Naive thymus-derived CD4-positive, alpha-beta T cell (primary cell): ENCODE measurements at places on chromosomes 11 and 22.

GRCh38 chr22:48858121-48858520 lies 969.6 kb downstream of the BRD1 start:
- no peak for DNase-seq

DNA sequence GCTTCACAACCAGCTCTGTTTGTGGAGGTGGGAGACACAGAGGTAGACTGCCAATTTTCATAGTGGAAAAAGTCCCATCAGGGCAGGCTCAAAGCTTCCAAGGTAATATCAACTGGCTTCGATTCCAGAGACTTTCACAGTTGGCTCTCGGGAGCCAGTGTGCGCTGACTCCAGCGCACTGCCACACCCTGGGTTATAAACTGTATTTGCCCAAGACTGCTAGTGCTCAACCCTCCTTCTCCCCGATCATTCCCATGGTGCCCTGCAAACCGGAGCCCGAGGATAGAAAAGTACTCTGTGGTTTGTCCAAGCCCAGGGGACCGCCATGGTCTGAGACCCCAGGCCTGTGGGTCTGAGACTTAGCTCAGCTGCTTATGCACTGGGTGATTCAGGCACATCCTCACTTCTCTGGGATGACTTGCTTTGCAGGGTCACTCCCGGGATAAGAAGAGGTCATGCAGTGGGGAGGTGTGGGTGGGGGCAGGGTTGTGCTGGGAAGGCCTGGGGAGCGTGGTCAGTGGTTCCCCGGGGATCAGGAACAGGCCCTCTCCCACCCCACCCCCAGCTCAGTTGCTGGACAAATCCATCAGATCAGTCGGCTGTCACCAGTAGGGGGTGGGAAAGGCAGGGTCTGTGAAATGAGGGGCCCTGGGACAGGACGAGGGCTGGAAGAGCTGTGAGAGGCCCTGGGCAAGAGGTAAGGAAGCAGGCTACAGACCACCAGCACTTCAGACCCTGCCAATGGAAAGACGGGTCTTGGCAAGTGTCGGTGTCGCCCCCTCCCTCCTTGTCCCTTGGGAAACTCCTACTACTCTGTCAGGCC lies 26.7 kb upstream of the PICK1 start:
- DNase-seq = no peak

GRCh38 chr22:39868741-39869140 lies 24.8 kb downstream of the ENTHD1 start:
- DNase-seq = no peak

GRCh38 chr11:94125407-94126115 lies 3.1 kb upstream of the PANX1 start:
- DNase-seq = no peak
